HS-5 (cell line): ENCODE measurements at places on chromosomes 12 and 14.

DNA sequence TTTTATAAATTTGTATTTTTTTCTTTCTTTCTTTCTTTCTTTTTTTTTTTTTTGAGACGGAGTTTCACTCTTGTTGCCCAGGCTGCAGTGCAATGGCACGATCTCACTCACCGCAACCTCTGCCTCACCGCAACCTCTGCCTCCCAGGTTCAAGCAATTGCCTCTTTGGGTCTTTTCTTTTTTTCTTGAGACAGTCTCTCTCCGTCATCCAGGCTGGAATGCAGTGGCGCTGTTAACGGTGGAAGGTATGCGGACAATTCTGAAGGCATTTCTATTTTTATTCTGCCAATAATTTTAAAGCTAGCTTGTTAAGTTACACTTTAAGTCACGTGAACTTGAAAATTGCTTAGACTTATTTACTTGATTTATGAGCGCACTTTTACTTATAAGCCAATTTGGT lies 8.8 kb upstream of the PHC1 start:
- DNase-seq = no peak

GRCh38 chr12:132314516-132315233 lies 14.7 kb downstream of the GALNT9 start:
- no peak for DNase-seq

- DNase-seq = no peak
These were observed 50.9 kb downstream of the CHGA start for GRCh38 chr14:92973798-92974372.

DNA sequence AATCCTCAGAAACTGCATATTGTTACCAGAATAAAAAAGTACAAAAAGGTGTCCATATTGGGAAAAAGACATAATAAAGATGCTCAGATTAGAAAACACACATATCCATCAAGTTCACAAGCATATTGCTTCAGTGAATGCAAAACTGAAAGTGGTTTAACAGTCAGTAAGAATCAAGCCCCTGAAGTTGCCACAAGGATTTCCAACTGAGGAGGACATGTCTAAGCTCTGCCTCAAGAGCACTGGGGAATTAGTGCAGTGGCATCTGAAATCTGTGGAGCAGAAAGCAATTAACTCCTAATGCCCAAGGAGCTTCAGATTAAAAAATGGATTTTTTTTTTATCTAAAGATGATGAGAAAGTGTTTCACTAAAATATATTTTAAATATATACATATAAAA lies 113.2 kb downstream of the DENND5B start:
- no peak for DNase-seq

DNA sequence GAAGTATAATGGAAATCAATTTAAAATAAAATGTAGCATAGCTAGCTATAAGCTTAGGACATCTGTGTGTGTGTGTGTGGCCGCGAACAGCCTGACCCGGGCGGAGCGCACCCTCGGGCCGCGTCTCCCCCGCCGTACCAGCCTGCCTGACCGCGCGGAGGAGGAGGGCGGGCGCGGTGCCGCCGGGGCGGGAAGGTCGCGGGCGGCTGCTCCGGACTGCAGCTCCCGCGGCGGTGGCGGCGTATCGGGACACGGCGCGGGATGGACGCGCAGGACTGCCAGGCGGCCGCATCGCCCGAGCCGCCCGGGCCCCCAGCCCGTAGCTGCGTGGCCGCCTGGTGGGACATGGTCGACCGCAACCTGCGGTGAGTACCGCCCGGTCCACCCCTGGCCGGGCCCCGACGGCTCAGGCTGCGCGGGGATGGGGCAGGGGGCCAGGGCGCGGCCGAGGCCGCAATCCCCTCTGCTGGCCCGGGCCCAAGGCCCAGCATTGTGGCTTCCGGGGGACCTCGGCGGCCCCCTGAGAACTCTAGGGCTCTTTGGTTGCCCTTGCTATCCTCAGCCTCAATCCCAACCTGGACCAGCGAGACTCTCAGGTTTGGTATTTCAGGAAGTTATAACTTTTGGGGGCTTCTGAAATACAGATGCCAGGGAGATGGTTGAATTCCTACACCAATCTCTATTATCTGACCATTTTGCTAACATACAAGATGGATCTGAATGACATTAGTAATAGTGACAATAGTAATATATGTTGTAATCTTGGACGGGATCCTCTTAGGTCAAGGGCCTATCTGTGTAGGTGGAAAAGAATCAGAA lies at the start of gene ABHD12B:
Gene ABHD12B (plus strand): TSS at position 140 of the 819 bp plus-strand sequence. CDS start 122 bp downstream, at position 262.
- DNase-seq = no peak

DNA sequence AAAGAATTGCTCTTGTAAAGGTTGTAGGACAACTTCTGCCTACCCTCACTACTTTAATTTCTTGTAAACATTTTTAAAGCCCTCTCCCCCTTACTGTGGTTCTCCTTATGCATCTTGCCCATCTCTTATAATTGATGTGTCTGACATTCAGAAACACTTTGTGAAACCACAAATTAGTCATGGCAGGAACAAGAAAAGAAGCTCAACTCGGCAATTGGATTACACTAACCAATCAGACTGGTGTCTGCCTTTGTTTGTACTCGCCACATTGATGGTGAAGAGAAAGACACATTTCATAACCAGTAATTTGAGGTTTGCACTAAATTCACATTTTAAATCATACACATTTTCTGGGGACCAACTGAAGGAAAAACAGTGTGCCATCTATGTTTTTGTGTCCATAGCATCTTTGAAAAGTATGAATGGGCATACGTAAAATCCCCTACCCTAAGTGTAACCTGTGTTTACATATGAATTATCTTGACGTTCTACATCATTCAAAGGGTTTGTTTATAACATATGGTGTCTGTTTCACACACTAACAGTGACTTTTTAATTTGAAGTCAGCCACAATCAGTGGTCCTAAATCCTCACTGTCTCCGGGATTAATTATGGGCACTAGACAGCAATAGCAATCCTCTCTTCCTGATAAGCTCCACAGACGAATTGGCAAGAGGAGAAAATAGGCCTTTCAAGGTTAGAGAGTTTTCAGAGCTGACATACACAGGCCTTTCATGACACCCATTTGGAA lies 49.9 kb downstream of the OTX2 start:
- no peak for DNase-seq

- no peak for DNase-seq
These were observed 10.4 kb upstream of the FBLN5 start for GRCh38 chr14:91957876-91958313.

DNA sequence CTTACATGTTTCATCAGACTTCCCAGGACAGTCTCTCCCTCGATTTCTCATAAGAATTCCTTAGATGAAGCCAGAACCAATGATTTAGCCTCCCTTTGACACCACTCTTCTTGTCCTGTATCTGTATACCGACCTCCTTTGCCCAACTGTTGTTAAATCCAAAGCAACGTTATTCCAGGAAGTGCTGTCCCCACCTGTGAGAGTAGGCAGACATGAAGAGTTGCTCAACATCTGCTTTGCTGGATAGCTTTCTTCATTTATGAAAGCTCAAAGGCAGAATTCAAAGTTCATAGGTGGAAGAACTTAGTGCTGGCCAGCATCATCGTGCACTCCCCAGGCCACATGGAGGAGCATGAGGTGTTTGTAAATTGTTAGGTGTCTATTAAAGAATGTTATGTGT lies 55.6 kb downstream of the GTF2A1 start:
- DNase-seq = no peak
